ENCODE measurements at places on chromosomes 6 and 20.

DNA sequence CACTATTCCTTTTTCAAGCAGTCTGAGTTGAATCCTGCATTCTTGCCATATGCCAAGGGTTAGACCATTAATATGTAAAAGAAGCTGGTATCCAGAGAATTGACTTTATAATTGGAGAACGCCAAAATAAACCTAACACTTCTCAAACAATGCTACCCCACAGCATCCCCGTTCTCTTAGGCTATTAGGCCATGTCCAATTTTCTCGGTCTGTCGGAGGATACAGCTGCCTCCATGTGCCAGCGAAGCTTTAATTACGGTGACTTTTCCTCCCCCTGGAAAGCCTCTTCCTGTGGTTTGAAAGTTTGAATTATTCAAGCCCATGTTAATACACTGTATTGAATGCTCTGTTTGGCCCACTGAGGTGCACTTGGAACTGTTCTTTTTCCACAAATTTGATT lies 60.5 kb downstream of the HS3ST5 start:
- no peak for DNase-seq

DNA sequence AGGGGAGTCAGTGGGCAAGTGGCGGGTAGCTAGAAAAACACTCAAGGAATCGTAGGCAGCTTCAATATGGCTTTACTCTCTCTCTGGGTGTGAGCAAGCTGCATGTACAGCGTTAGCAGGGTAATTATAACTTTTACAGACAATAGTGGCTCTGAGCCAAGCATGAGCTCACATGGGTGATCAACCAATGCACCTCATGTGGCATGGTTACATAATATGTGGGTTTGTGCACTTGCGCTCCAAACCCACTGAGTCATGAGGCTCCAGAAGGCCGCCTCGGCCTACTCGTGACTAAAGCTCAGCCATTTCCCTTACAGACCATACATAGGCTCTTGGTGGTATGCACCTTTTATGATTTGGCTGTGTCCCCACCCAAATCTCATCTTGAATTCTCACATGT lies 78.4 kb upstream of the FBXL4 start:
- no peak for DNase-seq

GRCh38 chr20:2460752-2461424 lies 9.7 kb downstream of the SNRPB start:
- DNase-seq, result no peak

GRCh38 chr6:80179695-80180094 lies 73.2 kb downstream of the BCKDHB start:
- no peak for DNase-seq

DNA sequence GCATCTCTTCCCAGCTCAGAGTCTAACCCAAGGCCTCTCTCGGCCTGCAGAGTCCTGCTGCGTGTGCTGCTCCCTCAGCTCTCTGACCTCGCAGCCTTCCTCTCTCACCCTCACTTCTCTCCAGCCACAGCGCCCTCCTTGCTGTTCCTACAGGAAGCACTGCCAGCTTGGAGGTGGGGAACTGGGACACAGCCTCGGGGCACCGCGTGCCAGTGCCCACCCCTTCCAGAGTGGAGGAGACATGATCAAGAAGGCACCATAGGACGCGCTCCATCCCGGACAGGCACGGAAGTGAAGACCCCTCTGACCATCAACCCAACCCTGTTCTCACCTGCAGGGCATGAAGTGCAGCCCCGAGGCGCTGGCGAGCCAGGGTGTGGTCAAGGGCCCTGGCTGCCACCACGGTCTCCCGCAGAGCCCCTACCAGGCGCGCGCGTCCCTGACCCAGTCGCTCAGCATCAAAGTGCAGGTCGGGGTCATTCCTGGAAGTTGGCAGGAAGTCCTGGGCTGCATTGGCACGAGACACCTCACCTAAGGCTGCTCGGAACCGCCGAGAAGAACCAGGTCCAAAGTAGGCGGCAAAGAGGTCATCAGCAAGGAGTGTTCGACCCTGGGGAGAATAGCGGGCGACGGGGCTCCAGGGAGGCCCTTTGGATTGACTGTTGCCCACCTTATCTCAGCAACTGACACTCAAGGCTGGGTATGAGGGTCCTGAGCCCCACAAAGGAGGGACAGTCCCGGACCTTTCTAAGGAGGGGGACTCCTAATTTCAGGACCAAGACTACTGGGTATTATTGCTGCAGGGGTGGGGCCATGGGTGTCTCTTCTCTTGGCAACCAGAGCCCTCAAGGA lies 1.3 kb downstream of the VWA7 start:
- DNase-seq, result no peak

DNA sequence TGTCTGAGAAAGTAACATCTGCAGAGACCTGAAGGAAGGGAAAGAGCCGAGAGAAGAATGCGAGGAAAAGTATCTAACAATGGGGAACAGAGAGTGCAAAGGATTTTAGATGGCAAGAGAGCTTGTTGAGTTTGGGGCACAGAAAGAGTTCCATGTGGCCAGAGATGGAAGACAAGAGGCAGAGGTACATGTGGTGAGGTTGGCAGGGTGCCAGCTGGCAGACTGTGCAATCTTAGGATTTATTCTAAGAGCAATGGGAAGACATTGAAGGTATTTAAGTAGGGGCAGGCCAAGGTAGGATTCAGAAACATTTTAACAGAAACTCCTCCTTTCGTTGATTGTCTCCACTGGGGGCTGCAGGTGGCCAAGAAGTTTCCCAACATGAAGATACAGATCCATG lies 20.4 kb upstream of the LBP start:
- no peak for DNase-seq

DNA sequence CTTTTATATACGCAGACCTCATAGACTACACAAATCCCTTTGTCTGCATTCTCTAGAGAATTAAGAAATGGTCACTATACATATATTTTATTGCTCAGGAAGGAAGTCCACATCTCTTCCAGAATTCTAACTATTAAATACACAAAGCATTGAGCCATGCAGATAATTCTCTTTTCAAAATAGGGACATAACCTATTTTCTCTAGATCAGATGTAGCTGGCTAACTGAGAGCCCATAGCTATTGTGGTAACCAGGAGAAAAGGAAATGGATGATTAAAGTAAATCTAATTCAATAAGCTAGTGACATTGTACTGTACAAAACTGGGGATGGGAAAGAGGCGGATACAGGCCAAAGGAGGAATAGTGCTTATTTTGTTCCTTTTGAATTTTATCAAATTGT lies 137.2 kb downstream of the BACH2 start:
- DNase-seq, result no peak

Measured in caudate nucleus (tissue), 63 donors.